ENCODE measurements at places on chromosomes 12 and 14.

- DNase-seq: no peak
Observed at GRCh38 chr12:52789637-52790426, 6.1 kb downstream of the KRT3 start.

DNA sequence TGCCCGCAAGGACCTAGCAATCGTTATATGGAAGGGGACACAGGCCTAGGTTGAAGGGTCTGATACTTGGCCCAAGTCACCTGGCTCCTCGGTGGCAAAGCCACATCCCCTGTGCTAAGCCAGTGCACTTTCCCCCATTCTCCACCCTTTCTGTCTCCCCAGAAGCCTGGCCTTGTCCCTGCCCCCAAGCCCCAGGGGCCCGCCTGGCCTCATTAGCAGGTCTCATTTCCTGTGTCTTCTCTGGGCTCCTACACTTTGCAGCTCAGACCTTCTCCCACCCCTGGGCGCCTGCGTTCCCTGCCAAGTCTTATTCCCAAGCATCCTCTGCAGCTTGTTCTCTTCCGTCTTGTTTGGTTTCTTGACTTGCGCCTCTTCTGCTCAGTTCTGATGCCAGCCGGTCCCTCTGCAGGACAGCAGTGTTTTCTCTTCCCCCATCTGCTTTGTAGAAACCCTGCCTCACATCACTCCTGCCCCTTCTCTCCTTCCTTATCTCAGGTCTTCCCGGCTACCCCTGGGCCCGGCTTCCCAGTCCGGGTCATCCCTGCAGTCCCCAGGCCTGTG, 66.7 kb downstream of the SLC24A4 start:
- no peak for DNase-seq

- DNase-seq: no peak
Observed at GRCh38 chr14:99006276-99006675, 265.7 kb downstream of the BCL11B start.

- DNase-seq: no peak
Observed at GRCh38 chr12:7190268-7191055, 976 bp downstream of the PEX5 start.

DNA sequence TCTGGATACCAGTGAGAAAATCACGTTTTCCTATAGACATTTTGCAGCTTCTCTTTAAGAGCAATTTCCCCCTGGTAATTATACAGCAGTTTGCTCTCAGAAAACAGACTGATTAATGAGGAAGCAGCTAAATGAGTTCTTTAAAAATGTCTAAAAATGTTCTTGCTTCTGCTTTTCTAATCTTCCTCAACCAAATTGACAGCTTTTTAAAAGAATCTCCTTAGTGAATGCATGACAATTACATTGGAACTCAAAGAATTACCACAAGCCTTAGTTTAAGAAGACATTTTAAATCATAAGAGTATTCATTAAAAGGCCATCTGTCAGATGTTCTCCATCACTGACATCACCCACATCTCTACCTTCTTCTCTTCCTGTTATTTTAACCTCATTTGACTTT, 135.8 kb upstream of the PLXNC1 start:
- no peak for DNase-seq

DNA sequence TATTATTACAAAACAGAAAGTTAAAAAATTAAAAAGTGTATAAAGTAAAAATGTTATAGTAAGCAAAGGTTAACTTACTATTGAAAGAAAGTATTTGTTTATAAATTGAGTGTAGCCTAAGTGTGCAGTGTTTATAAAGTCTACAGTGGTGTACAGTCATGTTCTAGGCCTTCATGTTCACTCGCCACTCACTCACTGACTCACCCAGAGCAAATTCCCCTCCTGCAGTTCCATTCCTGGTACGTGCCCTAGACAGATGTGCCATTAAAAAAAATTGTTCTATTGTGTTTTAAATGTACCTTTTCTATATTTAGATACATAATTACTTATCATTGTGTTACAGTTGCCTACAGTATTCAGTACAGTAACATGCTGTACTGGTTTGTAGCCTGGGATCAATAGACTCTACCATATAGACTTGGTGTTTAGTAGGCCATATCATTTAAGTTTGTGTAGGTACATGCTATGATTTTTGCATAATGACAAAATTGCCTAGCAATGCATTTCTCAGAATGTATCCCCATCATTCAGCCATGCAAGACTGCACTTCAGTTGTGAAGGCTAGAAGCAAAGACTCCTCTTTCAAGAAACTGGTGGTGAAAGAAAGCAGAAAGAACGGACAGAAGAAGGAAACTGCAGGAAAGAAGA, 100.6 kb downstream of the DACT1 start:
- DNase-seq: no peak

GRCh38 chr12:4275870-4276301, 2.3 kb downstream of the CCND2 start:
- DNase-seq: no peak

DNA sequence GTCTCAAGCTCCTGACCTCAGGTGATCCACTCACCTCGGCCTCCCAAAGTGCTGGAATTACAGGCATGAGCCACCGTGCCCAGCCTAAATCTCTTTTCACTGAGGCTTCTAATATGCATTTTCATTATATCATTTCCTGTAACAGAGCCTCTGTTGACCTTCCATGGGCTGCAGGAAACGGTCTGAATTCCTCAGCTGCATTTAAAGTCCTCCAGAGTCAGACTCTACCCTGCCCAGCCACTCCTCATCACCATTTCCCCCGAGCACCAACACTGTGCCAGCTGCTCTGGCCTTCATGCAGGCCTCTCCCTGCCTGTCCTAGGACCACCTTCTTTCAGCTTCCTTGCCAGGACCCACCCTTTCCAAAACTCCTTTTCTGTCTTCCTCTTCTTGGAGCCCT, 9.8 kb upstream of the NFKBIA start:
- no peak for DNase-seq

DNA sequence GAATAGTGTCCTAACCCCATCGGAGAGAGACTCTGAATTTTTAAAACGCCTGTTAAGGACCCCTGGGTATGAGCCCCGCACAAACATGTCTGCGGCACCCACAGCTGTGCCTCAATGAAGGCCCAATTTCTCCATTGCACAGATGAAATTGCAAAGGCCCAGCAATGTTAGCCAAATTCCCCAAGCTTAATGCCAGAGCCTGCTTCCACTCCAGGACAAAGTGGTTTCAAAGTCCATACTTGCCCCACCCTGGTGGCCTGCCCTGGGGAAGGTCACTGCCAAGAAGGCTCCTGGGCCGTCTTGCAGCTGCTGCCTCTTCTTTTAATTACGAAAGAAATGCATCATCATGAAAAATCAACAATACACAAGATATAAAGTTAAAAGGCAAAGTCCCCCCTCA, 1179.7 kb downstream of the VRK1 start:
- DNase-seq: no peak

DNA sequence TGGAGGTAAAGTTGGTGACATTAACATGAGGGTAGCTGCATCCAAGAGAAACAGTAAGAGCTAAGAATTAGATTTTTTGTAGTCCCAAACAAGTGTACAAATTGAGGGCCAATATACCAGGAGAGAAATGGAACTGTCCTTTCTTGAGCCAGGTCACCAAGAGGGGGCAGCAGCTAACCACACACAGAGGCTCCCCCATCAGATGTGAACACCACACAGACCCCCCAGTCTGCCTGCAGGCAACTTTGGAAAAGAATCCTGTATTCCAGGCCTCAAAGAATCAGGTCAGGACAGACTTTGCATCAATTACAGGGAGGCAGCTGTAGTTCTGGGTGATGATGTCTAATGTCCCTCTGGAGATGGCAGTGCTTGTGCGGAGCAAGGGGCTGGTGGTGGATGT, 77.9 kb downstream of the SPTB start:
- DNase-seq: no peak

DNA sequence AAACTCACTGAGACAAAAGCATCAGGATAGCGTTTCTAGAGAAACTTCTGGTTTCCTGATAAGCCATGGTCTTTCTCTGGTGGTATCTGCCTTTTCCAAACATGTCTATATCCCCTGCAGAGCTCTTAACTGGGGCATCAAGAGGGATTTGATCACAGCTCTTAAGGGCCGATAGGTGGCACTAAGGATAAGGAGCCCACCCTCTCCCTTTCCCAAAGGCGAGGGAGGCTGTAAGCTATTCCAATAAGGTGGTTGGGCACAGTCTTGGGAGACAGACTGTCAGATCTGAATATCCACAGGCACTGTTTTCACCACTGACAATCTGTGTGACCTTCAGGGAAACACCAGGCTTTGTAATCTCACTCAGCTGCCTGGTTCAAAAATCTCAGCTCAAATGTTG, 206.0 kb downstream of the ADGRD1 start:
- DNase-seq: no peak

GRCh38 chr14:34460841-34461240, 1.2 kb downstream of the SPTSSA start:
- DNase-seq: no peak

GRCh38 chr12:24400533-24400932, 451.1 kb upstream of the SOX5 start:
- no peak for DNase-seq

Data from NCI-H1694 (cell line).